SHP77 treated with DMSO at 0.1 percent for 48 hours (cell line): ENCODE measurements at places on chromosomes 3 and 15.

DNA sequence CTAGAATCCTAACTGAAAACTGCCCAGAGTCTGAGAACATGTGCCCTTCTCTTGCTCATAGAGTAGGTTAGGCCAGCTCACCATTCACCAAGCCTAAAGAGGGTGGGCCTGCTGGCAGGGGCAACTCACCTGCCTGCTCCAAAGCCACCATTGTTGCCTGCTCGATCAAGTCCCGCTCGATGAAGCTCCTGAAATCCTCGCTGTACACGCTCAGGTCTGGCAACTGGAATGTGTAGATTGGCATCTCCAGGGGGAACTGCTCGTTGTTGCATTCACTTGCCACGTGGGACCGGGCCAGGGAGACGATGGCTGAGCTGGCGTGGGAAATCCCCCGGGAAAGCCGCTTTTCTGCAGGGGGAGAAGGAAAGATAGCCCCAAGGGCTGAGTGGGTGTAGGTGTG, 232.2 kb downstream of the KLF13 start:
- no peak for DNase-seq

DNA sequence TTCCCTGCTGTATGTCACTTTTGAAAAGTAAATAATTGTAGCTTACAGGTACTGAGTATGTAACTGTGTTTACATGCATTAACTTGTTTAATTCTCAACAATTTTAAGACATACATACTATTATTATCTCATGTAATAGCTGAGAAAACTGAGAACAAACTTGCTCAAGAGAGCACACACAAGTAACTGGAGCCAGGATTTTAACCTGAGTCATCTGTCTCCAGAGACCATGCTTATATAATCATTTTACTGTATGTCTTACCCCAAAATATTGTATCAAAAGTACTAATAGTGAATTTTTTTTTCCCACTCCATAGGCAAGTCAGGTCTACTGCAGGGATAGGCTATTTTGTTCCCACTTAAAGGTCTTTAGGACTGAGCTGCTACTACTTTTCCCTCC, 95.4 kb downstream of the FEZF2 start:
- no peak for DNase-seq

DNA sequence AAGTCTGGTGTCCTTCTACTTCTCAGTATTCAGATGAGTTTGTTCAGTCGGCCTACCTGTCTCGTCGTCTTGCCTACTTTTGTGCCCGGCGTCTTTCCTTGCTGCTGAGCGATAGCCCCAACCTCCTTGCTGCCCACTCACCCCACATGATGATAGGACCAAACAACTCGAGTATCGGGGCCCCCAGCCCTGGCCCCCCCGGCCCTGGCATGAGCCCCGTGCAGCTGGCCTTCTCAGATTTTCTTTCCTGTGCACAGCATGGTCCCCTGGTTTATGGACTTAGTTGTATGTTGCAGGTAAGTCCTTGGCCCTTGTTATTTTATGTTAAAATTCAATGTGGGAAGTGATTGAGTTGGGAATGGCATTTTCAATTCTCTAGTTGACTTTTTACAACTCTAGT, 43.2 kb downstream of the GPR171 start:
- DNase-seq: no peak

DNA sequence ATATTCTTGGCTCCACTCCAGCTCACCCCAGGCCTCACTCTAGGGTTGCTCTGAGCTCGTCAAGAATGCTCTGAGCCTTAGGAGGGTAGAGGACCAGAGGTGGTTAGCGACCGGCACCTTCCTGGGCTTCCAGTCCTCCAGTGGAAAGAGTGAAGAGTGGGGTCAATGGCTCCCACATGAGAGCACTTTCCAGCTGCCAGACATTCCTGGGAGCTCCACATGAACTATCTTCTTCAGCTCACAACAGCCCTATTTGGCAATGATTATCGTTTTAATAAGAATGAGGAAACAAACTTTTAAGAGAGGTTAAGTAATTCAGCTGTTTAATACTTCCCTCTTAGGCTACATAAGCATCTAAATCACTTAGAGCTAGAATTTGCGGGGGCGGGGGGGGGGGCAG, 139.3 kb downstream of the STT3B start:
- no peak for DNase-seq

GRCh38 chr3:175198991-175199783, 340.1 kb downstream of the NAALADL2 start:
- no peak for DNase-seq

- no peak for DNase-seq
These were observed 471.3 kb upstream of the TPRG1 start for GRCh38 chr3:188700501-188700900.

- no peak for DNase-seq
These were observed 68.9 kb upstream of the RNU6-1 start for GRCh38 chr15:67908756-67909155.

GRCh38 chr3:196638861-196639482, 522 bp upstream of the NRROS start:
- no peak for DNase-seq

GRCh38 chr3:188506446-188506845, 352.5 kb downstream of the LPP start:
- DNase-seq: no peak

DNA sequence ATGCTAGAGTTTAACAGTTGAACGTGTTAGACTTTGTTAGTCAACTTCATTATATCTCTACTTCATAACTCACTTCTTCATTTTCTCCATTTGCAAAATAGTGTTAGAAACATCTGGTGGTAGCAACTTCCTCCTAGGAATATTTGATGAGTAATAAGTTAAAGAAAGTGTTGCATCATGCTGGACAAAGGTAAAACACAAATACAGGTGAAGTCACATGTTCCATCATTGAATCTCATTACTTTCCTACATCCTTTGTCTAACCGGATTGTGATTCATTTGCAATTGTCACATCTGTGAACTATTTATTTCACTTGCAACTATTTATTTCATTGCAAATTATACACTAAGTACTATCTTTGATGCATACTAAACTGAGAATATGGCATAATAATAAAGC, 186.5 kb downstream of the TUSC7 start:
- DNase-seq: no peak

DNA sequence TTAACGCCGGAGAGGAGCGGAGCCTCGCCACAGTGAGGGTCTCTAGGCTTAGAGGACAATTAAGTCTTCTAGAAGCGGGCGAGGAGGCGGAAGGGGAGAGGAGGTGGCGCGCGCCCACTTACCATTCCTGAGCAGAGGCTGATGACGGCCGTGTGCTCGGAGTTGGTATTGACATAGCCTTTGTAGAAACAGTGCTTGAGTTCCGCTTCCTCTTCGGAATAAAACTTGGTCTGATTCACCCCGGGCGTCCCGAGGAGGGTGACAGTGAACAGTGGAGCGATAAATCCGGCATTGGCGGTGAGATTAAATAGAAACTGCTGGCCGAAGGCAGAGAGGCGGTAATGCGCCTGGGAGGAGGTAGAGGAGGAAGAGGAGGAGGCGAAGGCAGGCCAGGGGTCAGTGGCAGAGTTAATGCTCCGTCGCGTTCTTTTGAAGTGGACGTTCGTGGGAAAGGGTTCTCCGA, 1.3 kb downstream of the ADAMTS9 start:
- no peak for DNase-seq

- DNase-seq: no peak
These were observed 130.1 kb upstream of the PRICKLE2 start for GRCh38 chr3:64355401-64355807.

DNA sequence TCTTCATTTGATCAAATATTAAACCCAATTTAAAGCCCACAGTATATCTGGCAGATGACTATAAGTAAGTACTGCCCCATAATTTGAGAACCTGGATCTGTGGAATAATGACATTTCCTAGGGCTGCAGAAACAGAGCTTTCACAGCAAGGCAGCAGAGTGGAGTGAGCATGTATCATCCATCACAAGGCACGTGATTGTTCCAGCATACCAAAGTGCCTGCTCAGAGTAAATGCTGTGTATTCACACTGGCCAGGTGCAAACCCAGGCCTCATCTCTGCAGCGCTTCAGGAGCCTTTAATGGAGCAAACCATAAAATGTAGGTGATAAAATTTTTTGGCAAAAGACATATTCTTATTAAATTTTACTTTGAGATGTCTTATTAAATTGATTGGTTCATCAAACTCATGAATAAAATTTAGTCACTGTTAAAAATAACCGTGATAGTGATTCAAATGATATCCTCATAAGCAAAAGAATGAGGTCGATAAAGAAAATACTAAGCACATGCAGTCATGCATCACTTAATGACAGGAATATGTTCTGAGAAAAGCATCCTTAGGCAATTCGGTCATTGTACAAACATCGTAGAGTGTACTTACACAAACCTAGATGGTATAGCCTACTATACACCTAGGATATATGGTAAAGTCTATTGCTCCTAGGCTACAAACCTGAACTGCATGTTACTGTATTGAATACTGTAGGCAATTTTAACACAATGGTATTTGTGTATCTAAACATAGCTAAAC, 99.3 kb upstream of the SLC24A5 start:
- DNase-seq: peak; percentile 74

DNA sequence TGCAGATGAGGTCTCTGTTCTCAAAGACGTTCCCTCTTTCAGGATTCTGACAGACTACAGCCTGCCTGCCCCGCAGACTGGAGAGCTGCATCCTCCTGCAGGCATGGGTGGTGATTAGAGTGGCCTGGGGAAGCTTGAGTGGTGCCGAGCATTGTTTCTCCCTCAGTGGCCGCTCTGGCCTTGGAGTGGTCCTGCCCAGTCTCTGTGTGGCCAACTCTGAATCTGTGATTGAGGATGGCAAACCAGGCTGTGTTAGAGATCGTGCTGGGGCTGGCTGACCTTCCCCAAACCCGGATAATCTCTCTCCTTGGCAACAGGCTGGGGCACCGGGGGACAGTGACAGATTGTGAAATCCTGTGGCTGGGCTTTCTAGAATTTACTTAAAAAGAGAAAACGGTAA, 11.0 kb upstream of the ADCY5 start:
- DNase-seq: no peak
